Articular chondrocyte of knee joint (primary cell): ENCODE measurements at places on chromosomes 12 and 14. TPM values are rescaled to one million over a fixed set of nuclear protein-coding genes. Genes with fewer than 3 reads are reported as not detected.

The SELPLG gene
- 2.9 and 3.9 TPM in 2 replicates for total RNA-seq

The RAD51AP1 gene
- 6.4 and 11.8 TPM in 2 replicates for total RNA-seq

The ANKRD33 gene
- total RNA-seq: not detected in 2 replicates

The JKAMP gene
- total RNA-seq: 104 and 123 TPM in 2 replicates

The GLI1 gene
- 0.11 and 0.26 TPM in 2 replicates for total RNA-seq

The KCNMB4 gene
- 0.13 and 0.22 TPM in 2 replicates for total RNA-seq

The SLC25A47 gene
- not detected in 2 replicates for total RNA-seq

The CABP1 gene
- total RNA-seq: under 0.01 TPM in 1 of 2 replicates, not detected in the other

The NFATC4 gene
- total RNA-seq: 202 and 302 TPM in 2 replicates

The STAT6 gene
- 133 and 158 TPM in 2 replicates for total RNA-seq

The B3GNT4 gene
- 0.26 and 0.54 TPM in 2 replicates for total RNA-seq

The ASCL1 gene
- not detected in 2 replicates for total RNA-seq

The TAS2R7 gene
- total RNA-seq: 0.22 TPM in 1 of 2 replicates, not detected in the other

The TEDC1 gene
- total RNA-seq: 3.4 and 5.4 TPM in 2 replicates

The VPS37B gene
- total RNA-seq: 18.6 and 20.6 TPM in 2 replicates
